ENCODE measurements at places on chromosomes 16 and 17.

DNA sequence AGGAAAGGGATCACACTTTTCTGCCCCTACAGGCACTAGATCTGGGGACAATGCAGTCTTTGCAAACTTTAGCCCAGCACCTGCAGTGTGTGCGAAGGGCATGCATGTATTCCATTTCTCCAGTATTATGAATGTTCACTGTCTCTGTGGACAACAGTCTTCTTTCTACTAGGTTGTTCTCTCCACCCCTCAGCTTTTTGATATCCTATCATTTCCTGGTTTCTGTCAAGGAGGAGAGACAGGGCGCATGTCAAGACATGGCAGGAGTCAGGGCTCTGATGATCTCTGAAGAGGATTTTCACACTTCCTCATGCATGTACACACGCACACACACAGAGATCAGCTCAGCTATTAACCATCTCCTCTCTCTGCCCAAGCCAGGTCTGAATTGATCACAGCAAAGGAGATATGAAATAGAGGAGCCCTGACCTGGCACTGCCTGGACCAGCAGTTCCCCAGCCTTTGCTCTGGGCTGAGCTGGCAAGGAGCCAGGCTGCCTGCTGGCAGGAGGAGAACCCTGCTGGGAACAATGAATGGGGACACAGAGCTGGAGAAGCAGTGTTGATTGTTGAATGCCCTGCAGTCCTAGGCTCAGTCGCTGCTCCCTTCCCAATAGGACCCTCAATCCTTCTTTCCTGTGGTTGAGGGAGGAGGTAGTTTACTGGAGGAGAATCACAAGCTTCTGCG is 2.6 kb downstream of the GPR179 start:
- no peak overlapping the region for H3K27ac ChIP-seq
- H3K36me3 ChIP-seq: no peaks in the 10 kb centered on the region
- no peak overlapping the region for H3K4me3 ChIP-seq

DNA sequence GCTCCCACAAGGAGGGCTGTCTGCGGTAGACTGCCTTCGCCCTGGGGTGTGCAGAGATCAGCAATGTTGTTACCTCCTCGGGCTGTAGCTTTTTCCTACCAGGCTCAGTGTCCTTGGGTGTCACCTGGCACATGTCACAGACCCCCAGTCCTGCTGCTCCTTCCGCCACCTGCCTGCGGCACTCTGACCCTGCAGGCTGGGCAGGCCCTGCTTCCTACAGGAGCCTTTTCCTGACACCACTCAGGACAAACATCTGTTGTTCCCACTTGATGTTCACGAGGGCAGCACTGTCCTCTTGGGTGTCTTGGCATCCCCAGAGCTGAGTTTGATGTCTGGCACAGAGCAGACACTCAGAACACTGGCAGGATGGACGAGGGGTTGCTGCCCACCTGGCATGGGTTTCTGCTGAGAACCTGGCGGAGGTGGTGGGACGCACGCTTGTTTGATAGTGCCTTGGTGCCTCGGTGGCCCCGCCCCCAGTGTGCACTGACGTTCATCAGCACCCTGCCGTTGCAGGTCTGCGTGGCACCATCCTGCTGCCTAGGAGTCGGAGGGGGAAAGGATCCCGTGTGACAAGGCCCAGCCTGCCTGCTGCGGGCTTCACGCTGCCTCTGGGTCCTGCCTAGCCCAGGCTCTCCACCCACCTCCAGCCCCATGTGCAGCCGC is 26.7 kb upstream of the NUDT16L1 start:
- H3K27me3 ChIP-seq: no peaks in the 10 kb centered on the region
- H3K27ac ChIP-seq: no peak overlapping the region
- H3K4me3 ChIP-seq: no peak overlapping the region
- H3K4me1 ChIP-seq: peaks cover 4% of the 10 kb centered on the region
- peaks cover 29% of the 10 kb centered on the region for H3K36me3 ChIP-seq

- peaks cover 8% of the 10 kb centered on the region for H3K4me1 ChIP-seq
- H3K4me3 ChIP-seq: no peak overlapping the region
- DNase-seq: peak; percentile 50
- no peak overlapping the region for H3K27ac ChIP-seq
- H3K36me3 ChIP-seq: no peaks in the 10 kb centered on the region
Observed at GRCh38 chr17:3732210-3732621, 8.5 kb downstream of the HASPIN start.

DNA sequence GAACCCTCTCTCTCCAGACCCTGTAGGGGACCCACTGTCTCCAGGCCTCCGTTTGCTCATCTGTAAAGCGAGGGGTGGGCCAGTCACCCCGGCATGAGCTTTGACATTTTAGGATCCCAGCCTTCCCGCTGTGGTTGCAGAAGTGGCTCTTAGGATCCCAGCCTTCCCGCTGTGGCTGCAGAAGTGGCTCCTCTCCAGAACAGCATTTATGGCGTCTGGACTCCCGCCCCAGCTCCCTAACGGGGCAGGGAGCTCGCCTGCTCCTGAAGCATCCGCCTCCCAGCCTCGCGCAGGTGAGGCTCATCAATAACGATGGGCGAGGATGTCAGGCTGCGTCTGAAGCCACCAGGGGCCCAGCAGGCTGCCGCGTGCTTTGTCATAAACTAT is 222.3 kb upstream of the TNRC6C start:
- H3K27me3 ChIP-seq: no peaks in the 10 kb centered on the region
- H3K4me3 ChIP-seq: no peak overlapping the region
- peak; percentile 75 for DNase-seq

DNA sequence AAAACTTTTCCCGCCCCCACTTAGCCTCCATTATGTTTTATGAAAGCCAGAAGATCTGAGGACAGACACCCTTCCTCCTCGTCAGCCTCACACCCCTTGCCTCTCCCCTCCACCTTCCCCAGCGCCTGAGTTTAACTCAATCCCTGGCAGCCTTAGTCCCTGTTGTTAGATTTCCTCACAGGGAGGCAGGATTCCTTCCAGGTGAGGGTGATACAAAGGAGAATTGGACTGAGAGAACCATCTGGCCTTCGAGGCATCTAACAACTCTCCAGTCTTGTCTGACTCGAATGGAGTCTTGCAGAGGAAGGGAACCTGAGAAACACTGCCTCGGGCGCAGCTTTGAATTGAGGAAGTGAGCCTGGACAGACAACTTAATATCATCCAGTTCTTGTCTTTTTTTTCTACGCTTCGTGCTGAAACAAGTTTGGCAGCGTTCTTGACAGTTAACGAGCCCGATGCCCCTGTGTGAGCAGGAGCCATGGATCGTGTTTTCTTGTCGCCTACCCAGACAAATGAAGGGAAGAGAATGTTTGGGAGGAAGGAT is 1.3 kb upstream of the ZNF768 start:
- peaks cover 5% of the 10 kb centered on the region for H3K4me1 ChIP-seq
- H3K4me3 ChIP-seq: no peak overlapping the region
- H3K36me3 ChIP-seq: peaks cover 6% of the 10 kb centered on the region
- peak overlapping the region; percentile 99 for H3K27ac ChIP-seq
- H3K27me3 ChIP-seq: no peaks in the 10 kb centered on the region

DNA sequence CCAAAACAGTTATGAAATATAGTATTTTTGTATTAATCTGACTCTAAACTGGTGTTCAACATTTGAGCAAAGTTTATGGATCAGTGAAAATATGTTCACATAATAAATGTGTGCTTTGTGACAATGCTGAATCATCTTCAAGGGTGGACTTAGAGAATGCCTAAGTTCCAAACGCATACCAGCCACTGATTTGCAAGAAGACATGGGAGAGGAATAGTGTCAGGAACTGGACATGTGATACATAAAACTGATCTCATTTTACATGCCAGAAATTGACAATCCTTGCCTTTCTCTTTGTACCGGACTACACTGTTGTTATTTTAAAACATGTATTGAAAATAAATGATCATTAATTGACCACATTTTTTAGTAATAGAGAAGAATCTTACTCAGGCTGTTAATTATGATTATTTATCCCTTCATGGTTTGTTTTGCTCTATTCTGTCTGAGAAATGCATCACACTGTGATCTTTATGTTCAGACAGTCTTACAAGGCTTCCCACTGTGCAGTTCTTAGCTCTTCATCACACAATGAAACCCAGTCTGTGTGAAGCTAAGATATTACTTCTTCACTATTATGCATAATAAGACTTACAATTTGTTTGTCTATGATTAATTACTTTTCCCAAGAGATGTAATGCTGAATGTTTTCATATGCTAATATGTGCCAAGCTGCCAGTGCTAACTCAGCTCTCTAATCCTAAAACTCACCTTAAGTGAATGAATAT is 1180.6 kb upstream of the CDH8 start:
- H3K4me1 ChIP-seq: no peaks in the 10 kb centered on the region
- no peak overlapping the region for H3K27ac ChIP-seq
- no peaks in the 10 kb centered on the region for H3K36me3 ChIP-seq
- DNase-seq: no peak

GRCh38 chr17:39676198-39676819 is 8.1 kb downstream of the PNMT start:
- H3K27ac ChIP-seq: peak overlapping the region; percentile 8
- peaks cover 42% of the 10 kb centered on the region for H3K4me1 ChIP-seq
- H3K4me3 ChIP-seq: no peak overlapping the region
- no peaks in the 10 kb centered on the region for H3K27me3 ChIP-seq
- peaks cover 10% of the 10 kb centered on the region for H3K36me3 ChIP-seq

DNA sequence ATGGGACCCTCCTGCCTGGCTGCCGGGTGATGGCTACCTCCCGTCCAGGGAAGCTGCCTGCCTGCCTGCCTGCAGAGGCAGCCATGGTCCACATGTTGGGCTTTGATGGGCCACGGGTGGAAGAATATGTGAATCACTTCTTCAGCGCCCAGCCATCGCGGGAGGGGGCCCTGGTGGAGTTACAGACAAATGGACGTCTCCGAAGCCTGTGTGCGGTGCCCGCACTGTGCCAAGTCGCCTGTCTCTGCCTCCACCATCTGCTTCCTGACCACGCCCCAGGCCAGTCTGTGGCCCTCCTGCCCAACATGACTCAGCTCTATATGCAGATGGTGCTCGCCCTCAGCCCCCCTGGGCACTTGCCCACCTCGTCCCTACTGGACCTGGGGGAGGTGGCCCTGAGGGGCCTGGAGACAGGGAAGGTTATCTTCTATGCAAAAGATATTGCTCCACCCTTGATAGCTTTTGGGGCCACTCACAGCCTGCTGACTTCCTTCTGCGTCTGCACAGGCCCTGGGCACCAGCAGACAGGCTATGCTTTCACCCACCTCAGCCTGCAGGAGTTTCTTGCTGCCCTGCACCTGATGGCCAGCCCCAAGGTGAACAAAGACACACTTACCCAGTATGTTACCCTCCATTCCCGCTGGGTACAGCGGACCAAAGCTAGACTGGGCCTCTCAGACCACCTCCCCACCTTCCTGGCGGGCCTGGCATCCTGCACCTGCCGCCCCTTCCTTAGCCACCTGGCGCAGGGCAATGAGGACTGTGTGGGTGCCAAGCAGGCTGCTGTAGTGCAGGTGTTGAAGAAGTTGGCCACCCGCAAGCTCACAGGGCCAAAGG is 36.8 kb downstream of the NLRC5 start:
- H3K27ac ChIP-seq: no peak overlapping the region
- no peaks in the 10 kb centered on the region for H3K4me1 ChIP-seq
- H3K4me3 ChIP-seq: no peak overlapping the region
- no peaks in the 10 kb centered on the region for H3K27me3 ChIP-seq
- peak; percentile 7 for DNase-seq

DNA sequence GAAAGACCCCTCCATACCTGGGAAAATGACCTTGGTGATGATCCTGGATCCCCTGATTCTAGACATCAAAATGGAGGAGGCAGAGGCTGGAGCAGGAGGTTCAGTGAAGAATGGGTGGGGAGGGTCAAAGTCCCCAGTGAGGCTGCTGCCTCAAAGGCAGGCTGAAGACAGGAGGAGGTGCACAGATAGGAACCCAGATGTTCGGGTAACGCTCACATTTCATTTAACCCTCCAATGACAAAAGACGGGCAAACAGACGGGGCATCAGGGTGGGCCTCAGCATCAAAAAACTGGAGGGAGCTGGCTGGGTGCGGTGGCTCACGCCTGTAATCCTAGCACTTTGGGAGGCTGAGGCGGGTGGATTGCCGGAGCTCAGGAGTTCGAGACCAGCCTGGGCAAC is at the start of gene ANKRD40CL:
Gene ANKRD40CL, minus strand, starts transcription at position 73 of the 400 bp plus-strand sequence. CDS start 605 bp downstream, outside the sequence.
- H3K4me1 ChIP-seq: peaks cover 5% of the 10 kb centered on the region
- H3K36me3 ChIP-seq: no peaks in the 10 kb centered on the region
- no peak for DNase-seq
- no peak within 1 kb of the TSS for H3K27ac ChIP-seq
- H3K27me3 ChIP-seq: no peaks in the 10 kb centered on the region

GRCh38 chr17:83009414-83010205 is 69.8 kb upstream of the METRNL start:
- no peaks in the 10 kb centered on the region for H3K27me3 ChIP-seq
- peaks cover 22% of the 10 kb centered on the region for H3K4me1 ChIP-seq
- DNase-seq: peak; percentile 84
- H3K4me3 ChIP-seq: no peak overlapping the region
- no peak overlapping the region for H3K27ac ChIP-seq
- H3K36me3 ChIP-seq: peaks cover 7% of the 10 kb centered on the region

All from lung (tissue), 17 donors.